ENCODE measurements at places on chromosomes 2 and 18.

DNA sequence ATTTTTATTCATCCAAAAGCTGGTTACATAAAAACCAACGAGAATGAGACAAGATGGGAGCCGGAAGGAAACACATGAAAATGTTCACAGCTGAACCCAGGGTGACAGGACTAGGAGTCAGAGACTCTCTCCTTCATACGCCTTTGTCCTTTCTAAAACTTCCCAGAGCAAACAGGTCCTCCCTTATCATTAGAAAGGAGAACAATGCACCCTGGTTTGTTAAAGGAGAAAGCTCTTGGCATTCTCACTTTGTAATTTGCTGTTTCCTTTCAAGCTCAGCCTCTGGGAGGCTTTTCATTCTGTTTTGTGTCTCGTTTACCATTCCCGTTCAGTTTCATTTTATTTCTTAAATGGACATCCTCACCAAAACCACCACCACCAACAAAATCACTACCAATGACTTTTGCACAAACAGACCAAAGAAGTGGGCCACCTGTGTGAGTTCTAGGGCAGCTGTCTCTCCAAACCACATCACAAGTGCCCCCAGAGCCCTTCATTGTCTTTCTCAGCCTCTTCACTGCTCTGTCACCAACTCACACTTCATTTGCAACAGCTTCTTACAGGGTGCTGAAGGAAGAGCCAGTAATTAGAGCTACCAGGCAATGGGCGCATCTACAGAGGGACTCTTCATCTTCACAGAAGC, 105.3 kb downstream of the HDAC4 start:
- DNase-seq: no peak

DNA sequence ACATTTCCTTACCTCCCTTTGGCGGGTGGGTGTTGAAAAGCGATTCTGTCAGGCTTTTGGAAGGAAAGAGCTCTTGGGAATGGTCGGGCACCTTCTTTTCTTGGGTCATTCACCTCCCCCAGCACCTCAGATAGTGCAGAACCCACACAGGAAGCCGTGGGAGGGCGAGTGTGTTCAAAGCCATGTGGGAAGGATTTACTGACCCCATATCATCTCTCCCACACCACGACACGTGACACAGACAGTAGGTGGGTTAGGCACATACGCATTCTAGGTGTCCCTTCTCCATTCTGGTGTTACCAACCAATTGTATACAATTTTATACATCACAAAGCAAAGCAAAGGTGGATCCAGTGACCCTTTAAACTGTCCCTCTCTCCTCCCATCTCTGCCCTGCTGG, 263.7 kb upstream of the REV1 start:
- no peak for DNase-seq

GRCh38 chr18:49534846-49535601, 26.8 kb upstream of the LIPG start:
- no peak for DNase-seq

DNA sequence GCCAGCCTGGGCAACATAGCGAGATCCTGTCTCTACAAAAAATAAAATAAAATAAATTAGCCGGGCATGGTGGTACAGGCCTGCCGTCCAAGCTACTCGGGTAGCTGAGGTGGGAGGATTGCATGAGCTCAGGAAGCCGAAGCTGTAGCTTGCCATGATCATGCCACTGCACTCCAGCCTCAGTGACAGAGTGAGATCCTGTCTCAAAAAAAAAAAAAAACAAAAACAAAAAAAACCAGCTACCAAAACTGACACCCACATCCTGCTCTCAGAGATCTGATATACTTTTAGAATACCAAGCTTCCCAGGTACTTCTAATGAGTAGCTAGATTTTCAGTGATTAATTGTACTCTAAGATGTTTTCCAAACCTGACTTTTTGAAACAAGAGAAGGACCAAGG, 74.0 kb downstream of the TTC27 start:
- DNase-seq: no peak

DNA sequence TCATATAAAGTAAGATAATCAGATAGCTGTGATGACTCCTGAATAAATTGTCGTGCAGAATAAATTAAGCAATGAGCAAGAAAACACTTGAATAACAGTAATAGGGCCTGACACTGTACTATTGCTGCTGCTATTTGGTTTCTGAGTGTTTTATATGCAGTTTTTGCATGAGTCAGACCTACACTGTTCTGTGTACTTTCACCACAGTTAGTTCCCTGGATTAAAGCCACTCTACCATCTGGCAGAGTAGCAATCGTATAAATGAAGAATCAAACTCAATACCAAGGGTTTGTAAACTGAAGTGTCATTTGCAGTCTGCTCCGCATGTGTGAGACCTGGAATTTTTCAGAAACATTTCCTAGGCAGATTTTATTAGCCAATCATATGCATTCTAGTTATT, 398.6 kb upstream of the CDH7 start:
- DNase-seq: no peak

DNA sequence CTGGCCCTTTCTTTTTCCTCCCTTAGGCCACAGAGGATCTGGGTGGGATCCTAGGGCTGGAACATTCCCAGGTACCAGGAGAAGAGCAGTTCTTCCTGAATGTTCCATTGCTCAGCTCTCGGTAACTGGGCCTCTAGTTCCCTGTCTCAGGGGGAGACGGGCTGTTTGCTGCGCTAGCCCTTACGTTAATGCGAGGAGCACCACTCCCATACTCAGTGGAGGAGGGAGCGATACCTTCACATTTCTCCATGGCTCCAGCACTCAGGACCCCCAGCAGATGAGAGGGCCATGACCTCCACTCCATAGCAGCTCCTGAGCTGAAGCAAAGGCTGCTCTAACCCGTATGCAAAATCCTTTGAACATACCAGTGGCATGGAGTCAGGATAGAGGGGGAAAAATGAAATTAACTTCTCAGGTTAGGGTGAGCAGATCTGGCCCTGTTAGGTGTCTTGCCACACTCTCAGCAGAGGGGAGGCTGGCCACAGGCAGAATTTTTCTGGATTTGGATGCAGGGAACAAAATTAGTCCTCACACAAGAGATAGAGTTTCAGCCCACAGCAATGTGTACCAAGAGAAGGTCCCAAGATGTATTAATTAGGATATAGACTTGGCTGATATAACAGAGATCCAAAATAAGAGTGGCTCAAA, 206.7 kb downstream of the ZFP36L2 start:
- DNase-seq: no peak

GRCh38 chr2:143668234-143668633, 539.0 kb downstream of the ARHGAP15 start:
- no peak for DNase-seq

- DNase-seq: no peak
Measured at GRCh38 chr2:126896471-126896870, 2.2 kb upstream of the TEX51 start.

DNA sequence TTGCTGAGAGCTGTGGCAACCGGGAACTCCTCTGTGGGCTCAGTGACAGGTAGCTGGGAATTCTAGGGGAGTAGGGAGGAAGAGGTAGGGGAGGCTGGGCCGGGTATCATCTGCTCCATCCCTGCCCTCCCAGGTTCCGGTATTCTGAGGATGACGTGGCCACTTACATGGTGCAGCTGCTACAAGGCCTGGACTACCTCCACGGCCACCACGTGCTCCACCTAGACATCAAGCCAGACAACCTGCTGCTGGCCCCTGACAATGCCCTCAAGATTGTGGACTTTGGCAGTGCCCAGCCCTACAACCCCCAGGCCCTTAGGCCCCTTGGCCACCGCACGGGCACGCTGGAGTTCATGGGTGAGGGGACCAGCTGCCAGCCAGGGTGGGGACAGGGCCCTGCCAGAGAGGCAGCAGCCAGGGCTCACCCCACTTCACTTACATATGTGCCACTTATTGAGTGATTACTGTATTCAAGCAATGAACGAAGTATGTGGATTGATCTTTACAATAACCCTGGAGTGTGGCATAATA, 8.0 kb upstream of the GMPPA start:
- DNase-seq: no peak

- DNase-seq: no peak
Measured at GRCh38 chr2:144412709-144413108, 107.2 kb downstream of the ZEB2 start.

- no peak for DNase-seq
Measured at GRCh38 chr2:233111427-233111826, 51.3 kb downstream of the INPP5D start.

- no peak for DNase-seq
Measured at GRCh38 chr2:39484206-39484605, 47.1 kb upstream of the MAP4K3 start.

GRCh38 chr2:239009589-239009961, 161.7 kb downstream of the TWIST2 start:
- DNase-seq: no peak

DNA sequence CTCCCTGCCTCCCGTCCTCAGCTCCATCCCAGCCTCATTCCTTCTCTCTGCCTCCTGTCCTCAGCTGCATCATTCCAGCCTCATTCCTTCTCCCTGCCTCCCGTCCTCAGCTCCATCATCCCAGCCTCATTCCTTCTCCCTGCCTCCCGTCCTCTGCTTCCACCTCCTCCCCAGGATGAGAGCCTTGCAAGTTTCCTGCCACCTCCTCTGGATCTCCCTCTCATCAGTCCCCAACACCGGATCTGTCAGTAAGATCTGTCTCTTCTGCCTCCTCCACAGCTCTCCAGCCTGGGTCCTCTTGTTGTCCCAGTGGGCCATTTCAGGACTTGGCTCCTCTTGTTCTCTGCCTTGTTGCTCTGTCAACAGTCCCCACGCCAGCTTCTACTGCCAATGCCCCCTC, 130.9 kb downstream of the NDUFA10 start:
- no peak for DNase-seq

DNA sequence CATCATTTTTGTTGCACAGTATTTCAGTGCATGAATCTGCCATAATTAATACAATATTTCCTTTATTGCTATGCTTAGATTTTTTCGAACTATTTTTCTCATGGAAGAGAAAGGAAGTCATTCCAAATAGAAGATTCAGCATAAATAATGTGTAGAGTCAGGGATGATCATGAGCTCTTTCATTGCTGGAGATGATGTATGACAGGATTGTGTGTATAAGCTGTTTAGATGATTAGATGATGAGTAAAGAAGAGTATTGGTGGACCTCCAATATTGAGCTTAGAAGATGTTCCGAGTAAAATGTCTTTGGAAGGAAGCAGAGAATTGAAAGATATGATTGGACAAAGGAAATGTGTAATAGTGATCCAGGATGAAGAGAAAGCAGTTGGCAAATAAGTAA, 364.5 kb downstream of the PARD3B start:
- no peak for DNase-seq

DNA sequence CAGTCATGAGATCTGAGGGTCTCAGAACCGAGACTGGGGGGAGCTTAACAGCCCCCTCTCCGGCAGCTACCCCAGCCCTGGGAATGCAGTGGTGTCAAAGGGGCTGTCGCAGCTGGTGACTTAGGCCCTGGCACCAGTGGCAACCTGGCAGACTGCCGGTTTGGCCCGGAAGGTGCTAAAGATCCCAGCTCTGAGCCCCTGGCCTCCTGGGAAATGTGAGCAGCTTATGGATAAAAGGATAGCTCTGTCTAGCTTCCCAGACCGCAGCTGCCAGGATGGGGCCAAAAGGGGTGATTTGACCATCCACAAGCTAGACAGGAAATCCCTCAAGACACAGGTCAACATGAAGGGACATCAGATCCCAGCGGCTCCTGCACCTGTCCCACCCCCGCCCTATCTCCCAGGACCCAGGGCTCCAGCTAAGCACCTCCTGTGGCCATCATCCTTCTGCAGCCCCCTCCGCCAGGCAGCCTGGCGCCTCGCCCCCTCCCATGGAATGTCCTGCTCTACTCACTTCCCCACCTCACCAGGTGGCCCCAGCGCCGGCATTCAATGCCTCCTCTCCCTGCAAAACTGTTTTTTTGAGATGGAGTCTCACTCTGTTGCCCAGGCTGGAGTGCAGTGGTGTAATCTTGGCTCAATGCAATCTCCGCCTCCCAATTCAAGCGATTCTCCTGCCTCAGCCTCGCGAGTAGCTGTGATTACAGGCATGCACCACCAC, 33.2 kb upstream of the EFHD1 start:
- no peak for DNase-seq

- DNase-seq: no peak
Measured at GRCh38 chr18:10367836-10368235, 86.6 kb upstream of the APCDD1 start.

DNA sequence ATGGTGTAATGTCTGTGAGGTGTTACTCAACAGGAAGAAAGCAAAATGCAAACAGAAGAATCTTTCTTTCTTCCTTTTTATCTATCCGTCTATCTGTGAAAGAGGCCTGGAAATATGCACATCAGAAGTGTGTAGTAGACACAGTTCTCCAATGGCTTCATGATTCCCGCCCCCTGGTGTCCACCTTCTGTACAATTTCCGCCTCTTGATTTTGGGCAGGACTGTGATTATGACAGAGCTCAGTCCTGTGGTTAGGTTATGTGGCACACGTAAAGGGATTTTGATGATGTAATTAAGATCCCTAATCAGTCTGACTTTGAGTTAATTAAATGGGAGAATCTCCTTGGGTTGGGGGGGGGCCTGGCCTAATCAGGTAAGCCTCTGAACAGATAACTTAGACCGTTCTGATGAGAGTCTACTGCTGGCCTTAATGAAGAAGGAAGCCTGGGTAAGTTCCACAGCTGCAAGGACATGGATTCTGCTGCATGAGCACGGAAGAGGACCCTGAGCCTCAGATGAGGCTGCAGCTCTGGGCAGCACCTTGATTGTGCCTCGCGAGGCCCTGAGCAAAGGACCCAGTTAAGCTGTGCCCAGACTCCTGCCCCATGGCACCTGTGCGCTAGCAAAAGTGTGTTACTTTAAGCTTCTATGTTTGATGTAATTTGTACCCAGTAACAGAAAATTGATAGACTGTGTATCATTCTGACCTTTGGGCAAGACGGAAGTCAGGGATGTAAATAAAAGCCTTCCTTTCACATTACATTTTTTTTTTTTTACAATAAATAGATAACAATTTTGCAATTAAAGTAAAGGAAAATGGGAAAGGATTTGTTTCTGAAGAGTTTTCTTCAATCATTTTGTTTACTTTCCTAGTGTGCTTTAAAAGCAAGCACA, 11.3 kb upstream of the KCNF1 start:
- no peak for DNase-seq

GRCh38 chr2:10174173-10174572, 51.6 kb downstream of the RRM2 start:
- DNase-seq: no peak

DNA sequence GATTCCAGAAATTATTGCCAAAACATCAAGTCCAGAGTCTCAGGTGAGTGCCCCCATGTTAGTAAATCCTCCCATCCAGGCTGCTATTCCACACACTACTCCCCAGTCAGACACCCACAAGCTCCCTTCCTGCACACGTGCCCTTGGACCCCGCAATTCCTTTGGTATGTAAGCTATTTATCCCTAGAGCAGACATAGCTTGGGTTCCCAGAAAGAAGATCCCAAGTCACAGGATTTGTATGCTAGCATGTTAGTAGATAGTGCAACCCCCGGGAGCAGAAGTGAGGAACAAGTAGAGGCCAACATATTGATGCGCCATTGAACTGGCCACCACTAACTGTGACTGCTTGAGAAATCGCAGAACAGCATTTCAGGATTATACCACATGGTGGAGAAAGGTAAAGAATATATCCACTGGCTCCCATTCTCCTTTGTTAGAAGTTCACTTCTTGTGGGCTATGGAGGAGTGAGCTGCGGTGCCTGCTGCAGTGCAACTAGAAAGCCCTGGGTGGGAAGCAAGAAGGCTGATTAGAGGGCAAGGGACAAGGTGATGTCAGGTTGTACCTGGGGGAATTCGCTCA, 137.5 kb upstream of the CHAC2 start:
- DNase-seq: peak; percentile 17
